ENCODE measurements at places on chromosomes 1 and 21.

DNA sequence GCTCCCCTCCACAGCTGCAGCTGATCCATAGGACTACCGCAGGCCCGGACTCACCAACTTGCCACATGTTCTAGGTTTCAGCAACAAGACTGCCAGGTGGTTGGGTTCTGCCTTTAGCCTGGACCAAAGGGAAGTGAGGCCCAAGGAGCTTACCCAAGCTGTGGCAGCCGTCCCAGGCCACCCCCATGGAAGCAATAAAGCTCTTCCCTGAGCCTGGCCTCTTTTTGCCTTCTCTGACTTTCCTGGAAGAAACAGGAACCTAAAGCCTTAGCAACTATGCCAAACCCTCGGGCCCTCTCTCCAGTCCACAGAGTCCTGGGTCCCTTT, 2.7 kb upstream of the ARTN start:
- DNase-seq = no peak
- no peaks in the 10 kb centered on the region for H3K36me3 ChIP-seq
- H3K4me1 ChIP-seq = peaks cover 27% of the 10 kb centered on the region

DNA sequence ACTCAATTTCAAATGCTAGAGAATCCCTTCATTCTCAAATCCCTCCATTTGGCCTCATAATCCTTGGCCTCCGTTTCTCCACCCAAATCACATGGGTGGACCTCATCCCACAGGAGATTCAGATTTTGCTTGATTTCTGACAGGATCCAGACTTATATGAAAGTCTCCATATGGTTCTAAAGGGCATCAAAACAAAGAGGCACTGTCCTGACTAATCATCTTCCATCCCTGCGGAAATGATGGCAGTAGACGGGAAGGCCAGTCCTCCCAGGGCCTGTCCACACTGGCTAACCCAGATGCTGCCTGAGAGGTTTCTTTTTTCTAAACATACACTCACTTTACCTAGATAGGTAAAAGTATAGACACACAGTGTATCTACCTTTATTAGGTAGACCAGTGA, 18.8 kb downstream of the ORC1 start:
- no peak overlapping the region for H3K4me3 ChIP-seq
- no peaks in the 10 kb centered on the region for H3K36me3 ChIP-seq
- no peak overlapping the region for H3K27ac ChIP-seq
- H3K27me3 ChIP-seq = no peaks in the 10 kb centered on the region

- no peak overlapping the region for H3K27ac ChIP-seq
- no peaks in the 10 kb centered on the region for H3K27me3 ChIP-seq
- DNase-seq = no peak
- H3K4me3 ChIP-seq = no peak overlapping the region
- no peaks in the 10 kb centered on the region for H3K36me3 ChIP-seq
- H3K4me1 ChIP-seq = no peaks in the 10 kb centered on the region
Measured at GRCh38 chr1:227058321-227058751, 118.2 kb downstream of the COQ8A start.

DNA sequence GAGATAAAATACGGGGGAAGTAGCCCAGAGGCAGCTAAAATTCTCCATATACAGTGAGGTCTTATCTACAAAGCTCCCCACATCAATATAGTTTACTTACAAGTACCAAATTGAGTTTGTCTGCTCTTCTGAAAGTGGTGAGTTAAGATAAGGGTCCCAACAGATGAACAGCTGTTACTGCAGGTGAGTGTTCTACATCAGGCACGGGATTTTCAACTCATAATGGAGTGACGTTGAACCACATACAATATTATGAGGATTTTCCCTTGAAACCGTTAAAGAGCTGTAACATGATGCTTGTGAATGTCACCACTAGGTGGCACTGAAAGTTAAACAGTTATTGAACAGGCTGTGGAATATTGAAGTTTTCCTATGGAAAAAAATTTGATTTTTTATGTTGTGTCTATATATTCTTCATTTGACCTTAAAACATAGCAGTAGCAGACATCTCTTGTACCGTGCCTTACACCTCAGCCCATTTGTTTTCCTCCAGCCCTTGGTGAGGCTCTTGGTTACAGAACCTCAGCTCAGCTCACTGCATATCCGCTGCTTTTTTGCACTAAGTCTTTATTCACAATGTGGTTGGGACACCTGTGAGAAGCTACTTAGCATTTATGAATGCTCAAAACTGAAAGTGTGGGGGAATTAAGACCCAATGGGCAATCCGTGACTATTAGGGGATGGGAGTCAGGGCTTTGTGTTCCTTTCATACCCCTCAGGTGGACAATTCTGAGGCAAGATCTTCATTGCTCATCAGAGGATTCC, 23.2 kb downstream of the CD1D start:
- no peaks in the 10 kb centered on the region for H3K36me3 ChIP-seq
- no peak overlapping the region for H3K27ac ChIP-seq
- no peak for DNase-seq
- H3K4me1 ChIP-seq = peaks cover 3% of the 10 kb centered on the region
- peaks cover under 1% of the 10 kb centered on the region for H3K27me3 ChIP-seq
- no peak overlapping the region for H3K4me3 ChIP-seq

DNA sequence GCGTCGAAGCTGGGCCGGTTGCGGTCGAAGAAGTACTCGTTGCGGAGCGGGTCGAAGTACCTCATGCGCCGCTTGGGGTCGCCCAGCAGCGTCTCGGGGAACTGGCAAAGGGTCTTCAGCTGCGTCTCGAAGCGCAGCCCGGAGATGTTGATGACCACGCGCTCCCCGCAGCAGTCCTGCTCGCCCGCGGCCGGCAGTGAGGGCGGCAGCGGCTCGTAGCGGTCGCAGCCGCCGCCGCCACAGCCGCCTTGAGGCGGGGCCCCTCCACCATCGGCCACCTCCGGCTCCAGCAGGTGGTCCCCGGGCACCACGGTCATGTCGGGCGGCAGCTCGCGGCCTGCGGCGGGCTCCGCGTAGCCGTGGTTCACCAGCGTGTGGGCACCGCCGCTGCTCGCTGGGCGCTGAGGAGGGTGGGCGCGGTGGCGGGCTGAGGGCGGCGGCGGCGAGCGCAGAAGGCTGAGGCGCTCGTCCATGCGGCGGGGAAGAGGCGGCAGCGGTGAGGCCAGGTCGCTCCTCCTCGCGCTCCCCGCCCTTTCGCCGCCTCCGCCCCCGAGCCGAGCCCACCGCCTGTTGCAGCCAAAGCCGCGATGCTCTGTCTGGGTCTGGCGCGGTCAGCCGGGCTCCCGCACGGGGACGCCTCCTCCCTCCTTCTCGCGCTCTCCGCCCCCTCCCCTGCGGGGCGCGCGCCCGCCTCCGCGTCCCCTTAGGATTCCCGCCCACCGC, at the start of gene KCNA3:
TSS of gene KCNA3 (minus strand) at position 604 of the 723 bp plus-strand sequence. CDS start at position 473, 131 bp downstream.
- H3K36me3 ChIP-seq = peaks cover 5% of the 10 kb centered on the region
- peak; percentile 53 for DNase-seq
- peaks cover 28% of the 10 kb centered on the region for H3K4me1 ChIP-seq
- H3K4me3 ChIP-seq = peak within 1 kb of the TSS; percentile 99
- no peaks in the 10 kb centered on the region for H3K27me3 ChIP-seq
- H3K27ac ChIP-seq = peak within 1 kb of the TSS; percentile 96

GRCh38 chr1:106952776-106953175, 103.7 kb upstream of the PRMT6 start:
- no peak overlapping the region for H3K27ac ChIP-seq
- H3K27me3 ChIP-seq = no peaks in the 10 kb centered on the region
- H3K36me3 ChIP-seq = no peaks in the 10 kb centered on the region
- H3K4me3 ChIP-seq = no peak overlapping the region

DNA sequence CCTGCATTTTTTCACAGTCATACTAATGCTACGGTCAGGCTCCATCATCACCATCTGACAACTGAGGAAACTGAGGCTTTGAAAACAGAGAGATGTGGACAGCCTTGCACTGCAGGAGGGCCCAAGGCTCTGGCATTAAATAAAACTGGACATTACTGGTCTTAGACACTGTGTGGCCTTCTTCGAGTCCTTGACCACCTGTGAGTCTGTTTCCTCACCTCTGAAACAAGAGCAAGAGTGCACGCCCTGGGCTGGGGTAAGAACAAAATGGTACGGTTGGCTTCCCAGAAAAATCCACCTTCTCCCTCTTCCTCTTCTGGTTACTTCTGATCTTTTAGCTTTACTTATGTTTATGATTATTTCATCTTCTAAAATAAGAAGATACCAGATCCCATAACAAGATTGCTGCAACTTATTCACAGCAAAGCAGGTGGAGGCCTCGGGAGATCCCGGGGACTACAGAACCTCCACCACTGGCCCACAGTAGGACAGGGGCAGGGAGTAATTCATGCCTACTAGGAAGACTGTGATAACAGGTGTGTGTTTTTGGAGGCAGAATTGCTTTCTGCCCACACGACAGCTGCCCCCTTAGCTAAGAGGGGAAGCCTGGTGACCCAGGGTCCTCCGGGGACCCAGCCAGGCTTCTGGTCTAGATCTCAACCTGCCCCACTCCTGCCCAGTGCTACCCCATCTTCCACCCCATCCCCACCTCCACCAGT, 156.4 kb upstream of the EDN2 start:
- H3K4me1 ChIP-seq = peaks cover 40% of the 10 kb centered on the region
- H3K4me3 ChIP-seq = no peak overlapping the region
- no peaks in the 10 kb centered on the region for H3K27me3 ChIP-seq

DNA sequence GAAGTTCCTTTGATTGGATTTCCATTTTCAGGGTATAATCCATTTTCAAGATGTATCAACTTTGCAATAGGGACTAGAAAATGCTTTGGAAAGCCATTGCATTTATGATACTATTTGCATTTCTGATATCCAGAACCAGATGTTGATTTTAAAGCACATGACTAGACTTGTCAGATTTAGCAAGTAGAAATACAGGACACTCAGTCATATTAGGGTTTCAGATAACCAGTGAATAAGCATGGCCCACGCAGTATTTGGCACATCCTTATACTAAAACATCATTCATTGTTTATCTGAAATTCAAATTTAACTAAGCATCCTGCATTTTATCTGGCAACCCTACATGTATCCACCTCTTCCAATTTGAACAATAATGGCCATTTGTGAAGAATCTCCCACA, 113.3 kb upstream of the DPT start:
- H3K36me3 ChIP-seq = no peaks in the 10 kb centered on the region
- H3K27ac ChIP-seq = no peak overlapping the region
- DNase-seq = no peak
- H3K4me3 ChIP-seq = no peak overlapping the region
- H3K27me3 ChIP-seq = no peaks in the 10 kb centered on the region

DNA sequence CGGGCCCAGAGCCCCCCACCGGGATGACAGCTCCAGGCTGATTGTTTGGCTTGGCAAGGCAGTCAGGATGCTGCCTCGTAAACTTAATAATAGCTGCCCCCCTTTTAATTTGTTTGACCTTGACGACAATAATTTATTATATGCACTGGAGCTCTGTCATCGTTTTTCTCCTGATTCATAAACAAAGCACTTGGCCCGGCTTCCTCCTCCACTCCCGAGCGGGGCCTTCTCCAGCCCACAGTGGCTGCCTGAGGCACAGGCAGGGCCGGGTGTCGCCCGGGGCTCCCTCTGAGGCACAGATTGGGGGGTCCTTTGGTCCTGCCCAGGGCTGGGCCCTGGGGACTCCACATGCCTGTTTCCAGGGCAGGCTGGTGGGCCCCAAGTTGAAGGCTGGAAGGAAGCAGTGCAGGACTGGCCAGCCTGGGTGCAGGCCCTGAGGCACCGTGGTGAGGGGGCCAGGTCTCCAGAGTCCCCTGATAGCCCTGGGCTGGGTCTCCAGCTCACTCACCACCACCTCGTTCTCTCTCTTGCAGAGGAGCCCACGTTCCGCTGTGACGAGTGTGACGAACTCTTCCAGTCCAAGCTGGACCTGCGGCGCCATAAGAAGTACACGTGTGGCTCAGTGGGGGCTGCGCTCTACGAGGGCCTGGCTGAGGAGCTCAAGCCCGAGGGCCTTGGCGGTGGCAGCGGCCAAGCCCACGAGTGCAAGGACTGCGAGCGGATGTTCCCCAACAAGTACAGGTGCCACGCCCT, 52.0 kb upstream of the ARHGEF16 start:
- no peak overlapping the region for H3K27ac ChIP-seq
- DNase-seq = no peak
- no peak overlapping the region for H3K4me3 ChIP-seq
- peaks cover 16% of the 10 kb centered on the region for H3K27me3 ChIP-seq
- H3K4me1 ChIP-seq = no peaks in the 10 kb centered on the region

DNA sequence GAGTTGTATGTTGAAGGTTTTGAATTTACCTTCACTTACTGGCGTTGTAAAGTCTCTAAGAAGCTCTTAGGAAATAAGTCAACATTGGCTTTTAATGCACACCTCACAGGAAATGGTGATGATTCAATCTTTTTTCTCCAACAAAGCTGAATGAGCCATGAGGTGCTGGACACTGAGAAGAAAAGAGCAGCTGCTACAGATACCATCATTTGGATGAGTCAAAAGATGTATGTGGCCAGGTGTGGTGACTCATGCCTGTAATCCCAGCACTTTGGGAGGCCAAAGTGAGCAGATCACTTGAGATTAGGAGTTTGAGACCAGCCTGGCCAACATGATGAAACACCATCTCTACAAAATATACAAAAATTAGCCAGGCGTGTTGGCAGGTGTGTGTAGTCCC, 3.3 kb upstream of the IL23R start:
- H3K4me1 ChIP-seq = no peaks in the 10 kb centered on the region
- peaks cover 3% of the 10 kb centered on the region for H3K27me3 ChIP-seq
- no peak overlapping the region for H3K4me3 ChIP-seq

- no peaks in the 10 kb centered on the region for H3K27me3 ChIP-seq
- H3K36me3 ChIP-seq = peaks cover 14% of the 10 kb centered on the region
- H3K4me1 ChIP-seq = peaks cover 15% of the 10 kb centered on the region
- H3K4me3 ChIP-seq = no peak overlapping the region
Measured at GRCh38 chr1:25657883-25658760, 41.5 kb downstream of the MAN1C1 start.

DNA sequence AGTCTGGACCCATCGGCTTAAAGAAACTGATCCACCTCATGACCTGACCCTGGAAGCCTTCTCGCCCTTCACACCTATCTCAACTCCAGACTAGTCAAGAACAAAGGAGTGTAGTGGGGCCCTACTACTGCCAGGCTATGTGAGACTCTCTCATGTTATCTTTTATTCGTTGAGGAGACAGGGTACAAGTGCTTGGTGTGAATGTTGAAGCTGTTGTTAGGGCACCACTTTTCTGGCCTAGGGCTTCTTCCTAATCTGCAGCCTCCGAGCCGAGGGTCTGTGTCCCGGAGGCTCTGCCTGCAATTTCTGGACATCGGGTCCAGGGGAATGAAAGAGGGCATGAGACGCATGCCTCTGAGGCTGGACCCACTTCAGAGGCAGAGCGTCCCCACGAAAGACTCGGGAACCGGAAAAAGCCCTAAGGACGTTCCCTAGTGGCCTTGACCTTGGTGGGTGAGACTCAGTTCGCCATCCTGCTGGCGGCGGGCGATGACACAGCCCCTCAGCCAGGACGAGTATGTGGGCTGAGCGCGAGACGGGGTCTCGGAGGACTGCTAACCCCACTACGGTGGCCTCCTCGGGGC, 671 bp downstream of the DNAJC11 start:
- H3K4me1 ChIP-seq = peaks cover 18% of the 10 kb centered on the region
- H3K4me3 ChIP-seq = peak overlapping the region; percentile 97
- no peak for DNase-seq
- H3K36me3 ChIP-seq = no peaks in the 10 kb centered on the region
- H3K27me3 ChIP-seq = no peaks in the 10 kb centered on the region

- H3K4me1 ChIP-seq = peaks cover 12% of the 10 kb centered on the region
- no peaks in the 10 kb centered on the region for H3K36me3 ChIP-seq
- peak; percentile 94 for DNase-seq
- peak within 1 kb of the TSS; percentile 97 for H3K4me3 ChIP-seq
- H3K27ac ChIP-seq = peak within 1 kb of the TSS; percentile 93
Measured at GRCh38 chr1:220272047-220272840, at the start of gene RAB3GAP2. TSS of gene RAB3GAP2 (minus strand) at chr1:220272453. CDS start at chr1:220272337, 116 bp downstream.
